ENCODE measurements at places on chromosomes 2 and 18.

- no peak overlapping the region for H3K27ac ChIP-seq
- no peaks in the 10 kb centered on the region for H3K4me1 ChIP-seq
- no peaks in the 10 kb centered on the region for H3K27me3 ChIP-seq
- no peak for DNase-seq
- no peak overlapping the region for H3K4me3 ChIP-seq
- no peaks in the 10 kb centered on the region for H3K36me3 ChIP-seq
Observed at GRCh38 chr2:168211664-168212163, 35.7 kb downstream of the STK39 start.

- no peak for DNase-seq
- H3K4me3 ChIP-seq, result no peak overlapping the region
- no peaks in the 10 kb centered on the region for H3K27me3 ChIP-seq
- no peaks in the 10 kb centered on the region for H3K36me3 ChIP-seq
- H3K4me1 ChIP-seq, result no peaks in the 10 kb centered on the region
Observed at GRCh38 chr2:80053522-80054345, 250.8 kb downstream of the LRRTM1 start.

- no peak overlapping the region for H3K4me3 ChIP-seq
- peak overlapping the region; percentile 53 for H3K27ac ChIP-seq
- H3K27me3 ChIP-seq, result no peaks in the 10 kb centered on the region
Observed at GRCh38 chr2:217650716-217651360, 352.0 kb downstream of the TNS1 start.

GRCh38 chr2:168622559-168622958 is 166.5 kb downstream of the CERS6 start:
- no peaks in the 10 kb centered on the region for H3K36me3 ChIP-seq
- H3K4me3 ChIP-seq, result no peak overlapping the region
- H3K27me3 ChIP-seq, result no peaks in the 10 kb centered on the region
- H3K4me1 ChIP-seq, result no peaks in the 10 kb centered on the region

DNA sequence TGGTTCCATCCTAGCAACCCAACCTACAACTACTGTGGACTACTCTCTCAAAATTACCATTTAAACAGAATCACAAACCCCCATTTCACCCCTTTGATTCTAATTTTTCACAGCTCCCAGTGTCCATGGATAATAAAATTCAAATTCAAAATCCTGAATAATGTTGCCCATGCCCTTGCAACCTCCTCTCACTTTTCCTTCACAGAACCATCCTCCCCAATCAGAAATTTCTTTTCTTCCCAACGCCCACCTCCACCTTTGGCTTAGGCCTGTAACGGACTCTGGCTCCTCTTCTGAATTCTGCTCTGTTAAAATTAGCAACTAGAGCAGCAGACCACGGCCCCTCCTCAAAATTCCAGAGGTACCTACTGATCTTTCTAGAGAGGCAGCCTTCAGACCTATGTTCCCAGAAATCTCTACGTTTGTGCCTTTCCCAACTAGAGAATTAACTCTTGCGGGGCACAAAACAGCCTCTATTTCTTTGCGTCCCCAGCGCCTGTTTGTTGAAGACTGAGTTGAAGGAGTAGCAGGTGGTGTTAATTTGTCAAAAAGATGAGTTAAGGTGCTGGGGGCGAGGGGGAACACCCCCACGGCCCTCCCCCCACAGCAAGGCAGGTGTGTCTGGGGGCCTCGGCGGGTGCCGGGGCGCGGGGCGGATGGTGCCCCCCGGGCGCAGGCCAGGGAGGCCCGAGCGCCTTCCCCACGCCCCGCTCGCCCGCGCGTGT is 428 bp upstream of the MAP3K20 start:
- no peaks in the 10 kb centered on the region for H3K27me3 ChIP-seq
- no peak for DNase-seq
- H3K36me3 ChIP-seq, result no peaks in the 10 kb centered on the region
- H3K27ac ChIP-seq, result peak overlapping the region; percentile 98

DNA sequence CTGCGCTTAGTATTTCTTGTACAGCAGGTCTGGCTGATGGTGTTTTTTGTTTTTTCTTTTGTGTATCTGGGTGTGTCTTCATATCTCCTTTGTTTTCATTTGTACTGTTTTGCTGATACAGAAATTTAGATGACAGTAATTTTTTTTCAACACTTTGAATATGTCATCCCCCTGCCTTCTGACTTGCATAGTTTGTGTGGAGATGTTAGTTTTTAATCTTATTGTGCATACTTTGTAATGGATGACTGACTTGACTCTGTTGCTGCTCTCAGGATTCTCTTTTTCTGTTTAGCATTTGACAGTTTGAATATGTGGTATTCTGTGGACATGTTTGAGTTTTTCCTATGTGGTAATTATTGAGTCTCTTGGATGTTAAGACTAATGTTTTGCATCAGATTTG is 161.3 kb downstream of the ZNF407 start:
- DNase-seq, result no peak
- H3K27ac ChIP-seq, result no peak overlapping the region
- H3K4me3 ChIP-seq, result no peak overlapping the region
- no peaks in the 10 kb centered on the region for H3K27me3 ChIP-seq
- no peaks in the 10 kb centered on the region for H3K4me1 ChIP-seq
- H3K36me3 ChIP-seq, result no peaks in the 10 kb centered on the region

- no peak overlapping the region for H3K27ac ChIP-seq
- DNase-seq, result no peak
- no peak overlapping the region for H3K4me3 ChIP-seq
Observed at GRCh38 chr18:79729611-79730010, 50.0 kb downstream of the CTDP1 start.

GRCh38 chr2:39778233-39778632 is 825 bp downstream of the THUMPD2 start:
- DNase-seq, result no peak
- H3K36me3 ChIP-seq, result no peaks in the 10 kb centered on the region
- no peaks in the 10 kb centered on the region for H3K4me1 ChIP-seq
- H3K27ac ChIP-seq, result peak overlapping the region; percentile 16
- peak overlapping the region; percentile 68 for H3K4me3 ChIP-seq
- no peaks in the 10 kb centered on the region for H3K27me3 ChIP-seq

DNA sequence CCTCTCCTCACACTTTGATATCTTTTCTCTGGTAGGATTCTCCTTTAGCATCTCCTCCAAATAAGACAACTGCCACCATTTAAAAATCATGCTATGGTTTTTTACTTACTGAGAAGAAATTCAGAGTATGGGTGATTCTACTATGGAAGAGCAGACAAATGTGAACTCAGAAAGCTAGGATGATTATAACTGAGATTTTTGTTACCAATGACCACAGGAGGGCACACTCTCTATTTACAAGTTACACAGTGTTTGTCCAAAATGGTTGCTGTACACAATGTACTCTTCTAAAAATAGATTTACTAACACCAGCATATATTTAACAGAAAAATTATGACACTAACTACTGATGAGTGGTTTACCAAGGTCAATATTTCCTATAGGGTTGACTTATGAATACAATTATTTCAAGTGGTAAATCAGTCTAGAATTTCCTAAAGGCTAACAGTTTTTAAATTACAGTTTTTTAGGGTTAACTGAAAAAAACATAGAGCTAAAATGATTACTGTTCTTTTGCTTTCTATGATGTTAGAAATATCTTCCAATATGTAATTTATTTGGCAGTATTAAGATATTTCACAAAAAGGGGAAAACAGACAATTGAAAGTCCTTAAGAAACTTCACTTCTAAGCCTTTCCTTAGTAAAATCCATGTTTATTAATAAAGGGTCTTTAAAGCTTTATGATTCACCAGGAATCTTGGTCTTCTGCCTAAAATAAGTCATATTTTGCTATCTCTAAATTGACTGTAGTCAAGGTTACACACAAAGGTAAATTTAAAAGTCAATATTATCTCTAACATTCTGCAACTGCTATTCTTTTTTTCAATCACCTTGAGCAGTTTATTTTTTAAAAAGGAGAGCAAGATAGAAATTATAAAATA is 57.2 kb downstream of the MAP4K3 start:
- peaks cover 3% of the 10 kb centered on the region for H3K36me3 ChIP-seq
- no peaks in the 10 kb centered on the region for H3K27me3 ChIP-seq
- H3K4me3 ChIP-seq, result no peak overlapping the region

DNA sequence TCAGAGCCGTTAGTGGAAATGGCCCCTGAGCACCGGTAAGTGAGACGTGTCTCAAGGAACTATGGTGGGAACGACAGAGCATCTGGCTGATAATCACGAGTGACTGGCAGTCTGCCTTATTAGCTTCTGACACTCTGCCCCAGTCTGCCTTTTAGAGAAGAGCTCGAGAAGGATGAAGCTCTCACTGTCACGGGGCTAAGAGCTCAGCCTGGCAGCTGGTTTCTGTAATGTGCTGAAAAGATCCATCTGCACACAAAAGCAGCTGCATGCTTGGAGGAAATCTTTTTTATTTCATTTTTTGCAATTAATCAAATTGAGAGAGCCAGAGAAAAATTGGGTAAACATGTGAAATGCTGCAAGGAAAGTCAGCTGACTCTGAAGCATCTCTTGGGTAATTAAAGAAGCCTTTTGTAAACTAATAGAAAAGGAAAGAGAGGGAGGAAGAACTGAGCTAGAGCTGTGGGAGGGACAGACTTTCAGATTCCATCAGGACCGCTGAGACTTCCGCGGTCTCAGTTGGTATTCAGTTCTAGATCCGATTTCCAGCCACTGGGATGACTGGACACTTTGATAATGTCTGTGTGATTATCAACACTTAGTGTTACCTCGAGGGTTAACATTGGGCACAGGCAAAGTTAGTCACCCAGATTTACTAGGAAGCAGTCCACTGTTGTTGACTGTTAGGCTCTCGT is 24.4 kb downstream of the MBP start:
- no peak overlapping the region for H3K27ac ChIP-seq
- no peaks in the 10 kb centered on the region for H3K36me3 ChIP-seq
- no peaks in the 10 kb centered on the region for H3K4me1 ChIP-seq
- H3K4me3 ChIP-seq, result no peak overlapping the region
- H3K27me3 ChIP-seq, result no peaks in the 10 kb centered on the region

GRCh38 chr2:189474526-189474925 is 33.3 kb downstream of the WDR75 start:
- no peak overlapping the region for H3K4me3 ChIP-seq
- H3K4me1 ChIP-seq, result no peaks in the 10 kb centered on the region
- no peaks in the 10 kb centered on the region for H3K27me3 ChIP-seq
- DNase-seq, result no peak

DNA sequence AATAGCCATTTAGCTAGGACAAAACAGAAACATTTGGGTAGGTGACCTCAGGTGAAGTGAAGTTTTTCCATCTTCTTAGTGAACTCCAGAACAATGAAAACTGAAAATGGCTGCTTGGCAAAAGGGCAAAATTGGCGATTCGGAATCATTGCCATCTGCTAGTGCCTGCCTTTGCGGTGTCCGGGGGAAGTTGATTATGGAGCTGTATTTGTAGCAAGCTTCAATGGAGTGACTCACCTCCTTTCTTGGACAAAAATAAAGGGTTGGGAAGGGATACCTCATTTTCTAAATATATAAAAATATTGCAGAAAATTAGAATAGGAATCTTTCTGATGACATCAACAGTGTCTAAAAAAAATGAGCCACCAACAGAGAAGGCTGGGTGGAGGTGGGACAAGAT is 460.5 kb downstream of the TGIF1 start:
- no peaks in the 10 kb centered on the region for H3K36me3 ChIP-seq
- no peak overlapping the region for H3K4me3 ChIP-seq
- no peak for DNase-seq
- H3K27me3 ChIP-seq, result no peaks in the 10 kb centered on the region
- H3K4me1 ChIP-seq, result peaks cover 3% of the 10 kb centered on the region

GRCh38 chr2:64624862-64625261 is 28.9 kb downstream of the SERTAD2 start:
- no peaks in the 10 kb centered on the region for H3K27me3 ChIP-seq
- H3K27ac ChIP-seq, result no peak overlapping the region
- no peaks in the 10 kb centered on the region for H3K36me3 ChIP-seq
- no peaks in the 10 kb centered on the region for H3K4me1 ChIP-seq
- DNase-seq, result no peak
- H3K4me3 ChIP-seq, result no peak overlapping the region

- DNase-seq, result no peak
- no peak overlapping the region for H3K4me3 ChIP-seq
- H3K36me3 ChIP-seq, result no peaks in the 10 kb centered on the region
- no peaks in the 10 kb centered on the region for H3K4me1 ChIP-seq
- H3K27ac ChIP-seq, result no peak overlapping the region
- no peaks in the 10 kb centered on the region for H3K27me3 ChIP-seq
Observed at GRCh38 chr2:162070228-162070936, 3.6 kb downstream of the DPP4 start.

DNA sequence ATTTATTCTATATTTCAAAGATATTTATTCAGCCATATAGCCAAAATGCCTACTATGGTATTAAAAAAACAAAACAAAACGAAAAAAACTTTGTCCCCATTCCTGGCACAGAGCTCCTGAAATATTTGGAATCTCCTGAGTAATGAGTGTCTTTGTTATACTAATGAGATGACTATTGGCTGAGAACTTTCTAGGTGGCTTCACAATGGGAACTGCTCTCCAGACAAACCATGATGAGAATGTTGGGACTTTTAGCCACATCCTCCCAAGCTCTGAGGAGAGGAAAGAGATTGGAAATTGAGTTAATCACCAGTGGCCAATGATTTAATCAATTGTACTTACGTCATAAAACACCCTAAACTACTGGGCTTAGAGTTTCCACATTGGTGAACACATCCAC is 631.8 kb upstream of the SETBP1 start:
- no peak overlapping the region for H3K4me3 ChIP-seq
- no peaks in the 10 kb centered on the region for H3K36me3 ChIP-seq
- H3K27me3 ChIP-seq, result no peaks in the 10 kb centered on the region
- H3K27ac ChIP-seq, result no peak overlapping the region

DNA sequence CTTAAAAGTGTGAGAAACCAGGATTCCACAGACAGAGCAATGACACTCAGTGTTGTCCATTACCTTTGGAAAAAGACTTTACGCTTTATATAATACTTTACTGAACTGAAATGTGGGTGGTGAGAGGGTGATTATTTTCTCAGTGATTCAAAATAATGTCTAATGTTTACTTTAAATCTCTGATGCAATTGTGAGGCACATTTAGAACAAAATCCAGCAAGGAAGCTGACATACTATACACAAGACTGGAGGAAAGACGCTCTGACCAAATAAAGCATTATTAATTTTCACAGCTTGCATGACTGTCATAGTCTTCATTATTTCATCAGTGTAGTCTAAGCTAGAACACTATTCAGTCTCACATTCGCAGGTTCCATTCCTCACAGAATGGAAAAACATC is 34.1 kb upstream of the STAT1 start:
- no peaks in the 10 kb centered on the region for H3K4me1 ChIP-seq
- no peak for DNase-seq
- H3K27ac ChIP-seq, result no peak overlapping the region
- H3K4me3 ChIP-seq, result no peak overlapping the region
- no peaks in the 10 kb centered on the region for H3K27me3 ChIP-seq
- no peaks in the 10 kb centered on the region for H3K36me3 ChIP-seq
